Type B pancreatic cell (in vitro differentiated cells): ENCODE measurements at places on chromosomes 16 and 17. TPM values are rescaled to one million over a fixed set of nuclear protein-coding genes. Genes with fewer than 3 reads are reported as not detected.

GRCh38 chr17:58679263-58680037, 12.4 kb downstream of the TEX14 start:
- H3K27me3 ChIP-seq: no peaks in the 10 kb centered on the region
- peak overlapping the region; percentile 87 for H3K27ac ChIP-seq
- peaks cover 13% of the 10 kb centered on the region for H3K4me1 ChIP-seq

Gene MYH1
- total RNA-seq: not detected in 2 replicates

DNA sequence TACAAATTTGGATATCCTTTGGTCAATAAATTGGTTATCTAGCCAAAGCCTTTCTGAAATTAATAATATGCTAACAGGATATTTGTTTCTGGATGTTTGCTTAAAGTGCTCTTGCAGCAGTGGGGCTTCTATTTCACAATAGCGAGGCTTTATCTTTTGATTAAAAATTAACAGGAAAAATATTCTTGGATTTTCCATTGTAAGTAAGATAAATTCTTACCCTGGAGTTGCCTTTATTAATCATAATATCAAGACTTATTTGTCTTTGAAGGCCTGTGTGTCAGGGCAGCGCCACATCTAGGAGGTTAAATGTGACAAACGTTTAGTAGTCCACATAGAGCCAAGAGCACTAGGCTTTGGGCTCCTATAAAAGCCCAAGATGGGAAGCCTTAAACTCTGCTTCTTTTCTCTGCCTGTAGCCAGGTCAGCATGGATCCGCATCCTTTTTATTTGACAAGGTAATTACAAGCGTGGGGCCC, 5.3 kb downstream of the TMEM97 start:
- H3K4me1 ChIP-seq: peaks cover 48% of the 10 kb centered on the region
- H3K4me3 ChIP-seq: peak overlapping the region; percentile 28
- peaks cover 24% of the 10 kb centered on the region for H3K36me3 ChIP-seq
- no peak overlapping the region for H3K27ac ChIP-seq

DNA sequence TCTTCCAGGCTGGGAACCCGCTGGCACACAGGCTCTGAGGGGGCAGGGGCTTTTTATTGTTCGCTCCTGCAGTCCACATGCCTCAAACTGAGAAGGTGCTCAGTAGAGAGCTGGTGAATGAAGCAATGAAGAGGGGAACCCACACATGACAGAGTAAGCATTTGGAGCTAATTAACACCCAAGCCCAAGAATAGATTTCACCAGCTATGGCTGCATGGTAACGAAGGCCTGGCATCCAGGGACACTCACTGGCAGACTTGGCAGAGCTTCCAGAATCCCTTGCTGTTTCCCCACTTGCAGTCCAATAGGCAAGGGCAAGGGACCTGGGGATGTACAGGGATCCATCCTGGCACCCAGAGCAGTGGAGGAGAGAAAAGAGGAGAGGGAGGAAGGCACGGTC, 12.2 kb downstream of the FLOT2 start:
- H3K27me3 ChIP-seq: no peaks in the 10 kb centered on the region
- H3K4me1 ChIP-seq: no peaks in the 10 kb centered on the region
- no peak overlapping the region for H3K4me3 ChIP-seq
- no peak for DNase-seq
- H3K36me3 ChIP-seq: peaks cover 3% of the 10 kb centered on the region
- H3K27ac ChIP-seq: no peak overlapping the region

- DNase-seq: no peak
- no peak overlapping the region for H3K4me3 ChIP-seq
- no peaks in the 10 kb centered on the region for H3K36me3 ChIP-seq
- H3K4me1 ChIP-seq: peaks cover 10% of the 10 kb centered on the region
- no peaks in the 10 kb centered on the region for H3K27me3 ChIP-seq
Measured at GRCh38 chr17:64102627-64103390, 27.1 kb downstream of the ERN1 start.

- H3K27ac ChIP-seq: no peak overlapping the region
- no peaks in the 10 kb centered on the region for H3K36me3 ChIP-seq
- no peaks in the 10 kb centered on the region for H3K27me3 ChIP-seq
Measured at GRCh38 chr16:60107871-60108270, 1373.8 kb upstream of the GOT2 start.

DNA sequence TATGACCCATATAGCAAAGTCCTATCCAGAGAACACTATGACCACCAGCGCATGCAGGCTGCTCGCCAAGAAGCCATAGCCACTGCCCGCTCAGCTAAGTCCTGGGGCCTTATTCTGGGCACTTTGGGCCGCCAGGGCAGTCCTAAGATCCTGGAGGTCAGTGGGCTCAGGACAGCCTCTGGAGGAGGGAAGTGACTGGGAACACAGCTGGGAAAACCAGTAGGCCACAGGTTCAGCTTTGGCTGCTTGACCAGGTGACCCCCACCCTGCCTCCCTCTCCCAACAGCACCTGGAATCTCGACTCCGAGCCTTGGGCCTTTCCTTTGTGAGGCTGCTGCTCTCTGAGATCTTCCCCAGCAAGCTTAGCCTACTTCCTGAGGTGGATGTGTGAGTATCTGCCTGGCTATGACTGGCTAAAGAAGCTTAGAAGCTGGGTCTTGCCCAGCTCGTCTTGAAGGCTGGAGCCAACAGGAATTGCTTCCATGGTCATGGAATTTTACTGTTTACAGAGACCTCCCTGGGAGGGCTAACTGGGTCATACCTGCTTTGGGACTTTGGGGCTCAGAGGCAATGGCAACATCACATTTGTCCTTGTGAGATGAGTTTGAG, 1.5 kb upstream of the OVCA2 start:
- no peak for DNase-seq
- H3K4me1 ChIP-seq: peaks cover 13% of the 10 kb centered on the region
- peak overlapping the region; percentile 76 for H3K27ac ChIP-seq
- peaks cover 12% of the 10 kb centered on the region for H3K36me3 ChIP-seq

DNA sequence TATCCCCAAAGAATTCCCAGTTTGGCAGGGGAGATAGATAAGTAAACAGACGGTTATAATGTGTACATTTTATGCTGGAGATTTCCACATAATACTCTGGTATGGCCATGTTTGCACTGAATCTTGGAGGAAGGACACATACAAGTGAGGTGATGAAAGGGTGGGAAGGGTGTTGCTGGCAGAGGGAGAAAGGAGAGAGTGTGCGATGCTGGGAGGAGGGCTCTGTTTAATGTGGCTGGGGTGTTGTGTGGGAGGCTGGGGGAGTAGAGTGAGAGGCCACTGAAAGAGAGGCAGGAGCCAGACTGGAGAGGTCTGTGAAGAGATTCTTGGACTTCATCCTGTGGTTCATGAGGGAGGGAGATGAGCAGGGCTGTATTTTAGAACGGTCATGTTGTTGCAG, 87.6 kb downstream of the SPACA3 start:
- no peak overlapping the region for H3K4me3 ChIP-seq
- peaks cover 42% of the 10 kb centered on the region for H3K27me3 ChIP-seq
- no peak overlapping the region for H3K27ac ChIP-seq
- no peak for DNase-seq
- H3K4me1 ChIP-seq: no peaks in the 10 kb centered on the region

- H3K27ac ChIP-seq: no peak overlapping the region
- DNase-seq: peak; percentile 51
- H3K4me3 ChIP-seq: no peak overlapping the region
- H3K4me1 ChIP-seq: no peaks in the 10 kb centered on the region
- H3K27me3 ChIP-seq: peaks cover 36% of the 10 kb centered on the region
Measured at GRCh38 chr16:85860413-85861094, 38.4 kb upstream of the IRF8 start.

DNA sequence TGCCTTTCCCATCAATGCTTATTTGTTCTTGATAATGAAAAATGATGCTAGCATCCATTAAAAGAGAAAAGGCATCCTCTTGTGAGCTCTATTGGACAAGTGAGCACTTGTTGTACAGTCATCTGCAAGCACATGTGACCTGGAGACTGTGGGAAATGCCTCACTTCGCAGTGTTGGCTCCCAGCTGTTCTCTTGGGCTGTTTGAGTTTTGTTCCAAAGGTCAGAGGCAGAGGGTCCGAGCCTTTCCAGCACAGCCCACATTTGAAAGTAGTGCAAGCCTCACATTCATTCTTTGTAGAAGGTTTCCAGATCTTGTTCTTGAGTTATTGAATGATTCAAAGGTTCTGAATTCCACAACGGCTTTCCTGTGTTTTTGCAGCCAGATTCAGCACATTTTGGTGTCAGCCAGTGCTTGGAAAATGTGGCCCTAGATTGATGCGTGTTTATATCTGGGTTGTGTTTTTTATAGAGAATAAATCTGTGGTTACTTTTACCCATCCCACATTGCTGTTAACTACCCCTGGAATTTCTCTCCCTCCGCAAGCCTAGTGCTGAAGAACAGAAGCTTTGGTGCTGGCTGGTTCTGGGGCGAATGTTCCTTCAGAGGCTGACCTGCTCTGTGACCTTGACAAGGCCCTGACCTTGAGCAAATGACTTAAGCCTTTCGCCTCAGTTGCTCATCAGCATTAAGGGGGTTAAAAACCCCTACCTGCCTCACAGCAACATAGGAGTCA, 49.8 kb downstream of the CDH1 start:
- DNase-seq: no peak
- H3K36me3 ChIP-seq: peaks cover 15% of the 10 kb centered on the region

- H3K4me1 ChIP-seq: peaks cover 8% of the 10 kb centered on the region
- peaks cover 21% of the 10 kb centered on the region for H3K36me3 ChIP-seq
- peak overlapping the region; percentile 77 for H3K4me3 ChIP-seq
- H3K27ac ChIP-seq: peak overlapping the region; percentile 89
- no peaks in the 10 kb centered on the region for H3K27me3 ChIP-seq
- peak; percentile 76 for DNase-seq
Measured at GRCh38 chr17:41695954-41696757, 7.5 kb downstream of the EIF1 start.

DNA sequence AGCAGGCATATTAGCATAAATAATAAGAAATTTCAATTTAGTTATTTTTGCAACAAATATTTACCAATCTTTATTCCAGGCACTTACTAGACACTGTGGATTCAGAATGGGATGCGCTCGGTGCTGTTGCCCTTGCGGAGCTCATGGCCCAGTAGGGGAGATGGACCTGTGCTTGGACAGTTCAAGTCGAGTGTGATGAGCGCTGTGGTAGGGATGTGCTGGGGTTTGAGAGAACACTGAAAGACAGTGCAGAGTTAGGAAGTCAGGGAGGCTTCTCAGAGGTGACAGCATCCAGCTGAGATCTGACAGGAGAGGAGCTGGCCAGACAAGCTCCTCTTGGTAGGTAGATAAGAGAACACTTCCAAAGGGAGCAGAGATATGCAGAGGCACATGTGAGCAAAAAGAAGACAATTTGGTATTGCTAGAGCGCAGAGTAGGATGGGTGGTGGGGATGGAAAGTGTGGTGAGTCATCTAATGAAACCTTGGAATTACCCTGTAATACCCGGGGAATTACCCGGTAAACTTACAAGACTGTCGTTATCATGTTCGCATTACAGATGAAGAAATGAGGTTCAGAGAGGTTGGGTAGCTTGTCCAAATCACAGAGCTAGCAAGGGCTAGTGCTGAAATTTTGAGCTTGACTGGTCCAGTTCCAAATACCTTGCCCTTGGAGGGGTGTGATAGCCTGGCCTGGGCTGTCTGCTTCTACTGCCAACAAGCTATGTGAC, 298.1 kb upstream of the N4BP1 start:
- peaks cover 8% of the 10 kb centered on the region for H3K4me1 ChIP-seq
- no peak overlapping the region for H3K27ac ChIP-seq
- peaks cover 30% of the 10 kb centered on the region for H3K27me3 ChIP-seq

DNA sequence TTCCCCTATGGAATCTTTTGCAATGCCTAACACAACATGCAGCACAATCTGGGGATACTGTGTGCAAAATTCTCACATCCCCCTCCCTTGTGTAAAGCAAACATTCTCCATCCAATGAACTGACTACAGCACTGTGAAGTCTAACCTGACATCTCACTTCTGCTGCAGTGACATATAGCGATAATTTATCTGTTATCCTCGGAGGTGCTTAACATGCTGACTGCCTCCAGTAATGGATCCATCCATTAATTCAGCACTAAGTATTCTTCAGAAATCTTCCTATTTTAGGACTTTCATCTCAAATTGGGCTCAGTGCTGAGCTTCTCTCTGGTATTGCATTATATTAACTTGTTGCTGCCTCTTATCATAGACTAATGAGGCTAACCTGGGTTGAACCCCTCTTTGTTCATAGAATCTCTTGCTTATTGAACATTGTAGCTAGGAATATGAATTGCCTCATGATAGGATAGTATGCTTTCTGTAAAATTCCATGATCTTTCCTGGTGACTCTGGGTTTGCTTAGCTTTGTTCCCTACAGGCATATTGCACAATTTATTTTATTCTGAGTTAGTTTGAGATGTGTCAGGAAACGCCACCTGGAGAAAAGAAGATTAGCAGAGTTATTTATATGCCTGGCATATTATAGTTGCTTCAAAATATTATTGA, 187.9 kb downstream of the CNTNAP4 start:
- no peaks in the 10 kb centered on the region for H3K27me3 ChIP-seq
- H3K27ac ChIP-seq: no peak overlapping the region
- no peak overlapping the region for H3K4me3 ChIP-seq
- H3K4me1 ChIP-seq: no peaks in the 10 kb centered on the region
- DNase-seq: no peak
- no peaks in the 10 kb centered on the region for H3K36me3 ChIP-seq

DNA sequence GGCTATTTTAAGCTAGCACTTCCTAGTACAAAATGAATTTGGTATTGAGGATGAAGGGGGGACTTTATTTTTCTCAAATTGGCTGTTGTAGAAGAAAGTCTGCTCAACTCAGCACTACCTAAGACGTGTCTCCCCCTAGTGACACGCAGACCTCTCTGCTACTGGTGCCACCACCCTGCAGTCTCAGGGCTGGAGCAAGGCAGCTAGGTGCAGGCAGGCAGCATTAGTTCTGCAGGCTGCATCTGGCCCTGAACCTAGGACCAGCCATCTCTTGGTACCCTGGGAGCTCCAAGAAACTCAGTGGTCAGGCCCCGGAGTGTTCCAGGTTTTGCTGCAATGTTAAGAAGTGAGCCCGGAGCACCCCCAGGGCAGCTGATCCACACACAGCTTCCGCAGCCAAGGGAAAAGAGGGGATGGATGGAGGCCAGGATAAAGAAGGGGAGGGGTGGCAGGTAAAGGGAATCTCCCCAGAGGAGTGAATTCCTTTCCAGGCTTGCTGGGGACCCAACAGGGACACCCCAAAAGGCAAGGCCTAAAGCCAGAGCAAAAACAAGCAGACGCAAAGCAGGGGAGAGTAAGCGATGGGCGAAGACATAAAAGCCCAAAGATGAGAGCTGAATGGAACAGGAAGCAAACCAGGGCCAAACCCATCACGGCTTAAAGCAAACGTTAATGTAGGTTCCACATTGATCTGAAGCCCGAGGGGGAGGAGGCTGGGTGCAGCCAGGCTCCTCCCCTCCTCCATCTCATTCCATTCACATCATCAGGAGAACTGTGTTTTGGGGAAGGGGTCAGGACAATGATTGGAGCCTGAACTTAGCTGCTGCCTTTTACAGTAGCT, 200.5 kb downstream of the ZFHX3 start:
- H3K4me1 ChIP-seq: peaks cover 55% of the 10 kb centered on the region
- peak overlapping the region; percentile 49 for H3K4me3 ChIP-seq
- peak overlapping the region; percentile 9 for H3K27ac ChIP-seq
- H3K36me3 ChIP-seq: peaks cover 11% of the 10 kb centered on the region

GRCh38 chr17:31738488-31738887, 120.6 kb downstream of the COPRS start:
- DNase-seq: no peak
- no peaks in the 10 kb centered on the region for H3K36me3 ChIP-seq
- peaks cover 6% of the 10 kb centered on the region for H3K27me3 ChIP-seq
- no peak overlapping the region for H3K4me3 ChIP-seq
- peaks cover 11% of the 10 kb centered on the region for H3K4me1 ChIP-seq

Gene TLCD1
- total RNA-seq: 18.6 and 40.2 TPM in 2 replicates

Gene SNAI3
- 0.68 and 0.79 TPM in 2 replicates for total RNA-seq

GRCh38 chr17:31416503-31416923, 25.0 kb downstream of the RAB11FIP4 start:
- peaks cover 16% of the 10 kb centered on the region for H3K4me1 ChIP-seq
- DNase-seq: no peak
- H3K27ac ChIP-seq: no peak overlapping the region
- H3K4me3 ChIP-seq: peak overlapping the region; percentile 31

GRCh38 chr17:17112628-17113200, 70.5 kb downstream of the MPRIP start:
- H3K27me3 ChIP-seq: no peaks in the 10 kb centered on the region
- H3K4me1 ChIP-seq: peaks cover 42% of the 10 kb centered on the region
- no peak overlapping the region for H3K27ac ChIP-seq
- H3K4me3 ChIP-seq: no peak overlapping the region
